Mesenteric fat pad (tissue), 1 donor: ENCODE measurements at places on chromosomes 4 and X. TPM values are rescaled to one million over a fixed set of nuclear protein-coding genes. Genes with fewer than 3 reads are reported as not detected.

DNA sequence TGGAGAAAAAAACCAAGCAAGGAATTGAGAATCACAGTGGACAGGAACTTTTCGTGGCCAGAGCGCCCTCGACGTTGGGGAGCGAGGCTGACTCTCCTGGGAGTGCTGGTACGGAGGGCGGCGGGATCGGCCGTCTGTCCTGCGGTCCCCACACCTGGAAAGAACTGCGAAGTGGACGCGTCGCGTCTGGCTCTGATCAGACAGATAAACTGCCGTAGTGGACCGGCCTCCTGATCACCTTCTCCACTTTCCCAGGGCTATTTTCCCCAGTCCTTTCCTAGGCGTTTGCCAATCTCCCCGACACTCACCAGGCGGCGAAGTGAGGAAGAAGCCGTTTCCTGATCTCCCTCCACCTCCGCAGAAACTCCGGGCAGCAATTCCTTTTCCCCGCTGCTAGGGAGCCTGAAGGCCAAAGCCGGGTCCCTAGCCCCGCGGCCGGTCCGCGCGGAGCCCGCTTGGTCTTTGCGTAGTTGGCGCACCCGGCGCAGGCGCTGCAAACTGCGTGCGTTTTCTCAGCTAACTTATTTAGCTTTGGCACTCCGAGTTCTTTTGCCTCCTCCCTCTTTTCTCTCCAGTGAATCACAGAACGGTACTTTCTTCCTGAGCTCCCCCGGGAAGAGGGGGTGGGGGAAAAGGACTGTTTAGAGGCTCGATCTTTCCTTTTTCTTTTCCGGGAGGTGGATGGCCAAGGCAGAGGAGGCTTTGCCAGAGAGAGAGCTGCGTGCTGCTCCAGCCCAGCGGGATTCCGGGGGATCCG, at the start of gene ARSJ:
ARSJ (minus strand) TSS at position 500 of the 757 bp plus-strand sequence. CDS start 813 bp downstream, outside the sequence.
- no peak for DNase-seq

GRCh38 chr4:25007598-25007997, 23.1 kb downstream of the LGI2 start:
- peak; percentile 55 for DNase-seq

DNA sequence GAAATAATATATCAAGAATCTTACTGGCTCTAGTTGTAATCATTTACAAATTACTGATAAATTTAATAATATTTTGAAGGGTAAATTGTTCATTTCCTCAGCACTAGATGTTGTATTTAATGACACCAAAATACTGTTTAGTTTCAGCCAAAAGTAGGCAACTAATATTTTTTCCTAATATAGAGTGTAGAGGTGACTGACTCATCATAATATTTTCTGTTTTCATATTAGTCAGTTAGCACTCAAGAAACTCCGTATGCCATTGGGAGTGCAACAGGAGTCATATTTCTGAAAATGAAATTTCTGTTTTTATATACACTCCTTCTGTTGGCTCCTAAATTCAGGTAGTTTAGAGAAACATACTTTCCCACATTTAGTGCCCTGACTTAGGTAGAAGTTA, 36.6 kb upstream of the PTPN13 start:
- no peak for DNase-seq

The TBX22 gene
- total RNA-seq: not detected

DNA sequence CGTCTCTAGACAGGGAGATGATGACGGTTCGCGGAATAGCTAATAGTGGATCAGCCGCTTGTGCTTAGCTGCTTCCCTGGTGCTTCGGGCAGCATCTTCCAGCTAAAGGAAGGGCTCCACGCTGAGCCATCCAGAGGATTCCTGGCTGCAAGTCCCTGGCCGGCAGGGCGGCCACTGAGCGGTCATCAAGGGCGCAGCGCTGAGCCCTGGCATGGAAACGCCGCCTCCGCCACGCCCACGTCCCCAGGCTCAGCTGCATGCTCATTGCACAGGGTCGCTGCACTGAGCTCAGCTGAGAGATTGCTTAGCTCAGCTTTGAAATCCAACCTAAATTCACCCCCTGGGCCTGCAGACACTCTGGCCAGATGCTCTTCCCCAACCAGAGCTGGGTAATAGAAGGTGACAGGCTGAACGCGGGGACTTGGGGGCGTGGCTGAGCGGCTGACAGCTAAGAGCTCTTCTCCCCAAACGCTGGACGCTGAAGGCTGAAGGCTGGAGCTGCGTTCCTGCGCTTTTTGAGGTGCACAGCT, 118.2 kb upstream of the KIT start:
- no peak for DNase-seq

- no peak for DNase-seq
Measured at GRCh38 chr4:81256059-81256970, 41.3 kb upstream of the PRKG2 start.

DNA sequence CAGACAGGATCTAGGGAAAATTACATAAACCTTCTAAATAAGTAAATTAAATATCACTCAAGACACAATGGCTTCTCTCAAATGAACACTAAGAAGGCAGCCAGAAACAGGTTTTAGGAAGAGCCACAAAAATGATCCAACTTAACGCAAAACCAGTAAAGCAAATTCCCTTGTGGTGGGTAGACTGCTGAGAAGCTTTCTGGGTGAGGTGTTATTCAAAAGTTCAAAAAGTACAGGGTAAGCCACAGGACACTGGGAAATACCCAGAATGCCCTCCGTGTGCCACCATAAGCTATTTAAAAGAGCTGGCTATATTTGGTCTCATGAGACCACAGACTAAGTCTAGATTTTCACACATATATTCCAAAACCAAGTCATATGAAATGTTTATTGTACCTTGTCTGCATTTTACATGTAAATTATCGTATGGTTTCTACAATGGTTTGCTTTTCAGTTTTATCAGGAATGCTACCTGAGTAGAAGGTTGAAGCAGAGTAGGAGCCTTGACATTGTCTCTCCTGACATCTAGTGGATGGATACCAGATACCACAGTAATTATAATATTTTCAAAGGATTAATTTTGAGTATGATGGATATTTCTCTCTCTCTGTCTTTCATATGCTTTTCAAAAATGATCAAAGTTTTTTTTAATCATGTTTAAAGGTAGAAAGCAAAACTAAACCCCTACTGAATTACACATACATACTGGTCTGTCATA, 109.3 kb upstream of the KLHL13 start:
- no peak for DNase-seq

- no peak for DNase-seq
Measured at GRCh38 chr4:47485768-47486167, 693 bp downstream of the ATP10D start.

The UGT2B15 gene
- total RNA-seq: not detected

DNA sequence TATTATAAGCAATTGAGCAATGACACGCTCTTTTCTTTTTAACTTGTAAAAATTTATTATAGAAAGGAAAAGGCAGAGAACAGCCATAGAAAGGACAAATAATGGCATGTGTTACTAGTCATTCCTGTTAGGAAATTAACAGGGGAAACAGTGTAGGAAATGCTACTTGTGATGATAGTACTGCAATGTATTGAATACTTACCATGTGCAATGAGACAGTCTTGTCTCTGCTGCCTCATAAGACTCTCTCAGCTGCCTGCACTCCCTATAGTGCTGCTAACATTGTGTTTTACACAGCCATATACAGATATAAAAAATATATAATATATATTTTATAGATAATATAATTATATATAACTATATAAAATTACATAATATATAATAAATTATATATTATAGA, 62.3 kb upstream of the SHOX start:
- DNase-seq: no peak

DNA sequence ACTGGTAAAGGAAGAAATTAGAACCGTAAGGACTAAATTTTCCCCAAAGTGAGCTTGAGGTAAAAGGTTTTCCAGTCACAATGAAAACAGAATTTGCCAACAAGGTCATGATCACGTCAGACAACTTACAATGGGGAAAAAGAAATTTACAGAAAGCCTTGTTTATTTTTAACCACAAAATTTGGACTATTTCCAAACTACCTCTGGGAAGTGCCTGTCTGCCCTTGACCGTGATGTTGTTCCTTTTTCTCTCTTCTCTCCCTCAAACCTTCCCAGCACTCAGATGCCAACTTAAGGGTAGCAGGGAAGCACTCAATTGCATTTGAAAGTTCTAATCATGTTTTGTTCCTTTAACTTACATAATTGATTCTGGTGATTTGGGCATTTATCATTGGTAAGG, 32.5 kb downstream of the MEPE start:
- no peak for DNase-seq

DNA sequence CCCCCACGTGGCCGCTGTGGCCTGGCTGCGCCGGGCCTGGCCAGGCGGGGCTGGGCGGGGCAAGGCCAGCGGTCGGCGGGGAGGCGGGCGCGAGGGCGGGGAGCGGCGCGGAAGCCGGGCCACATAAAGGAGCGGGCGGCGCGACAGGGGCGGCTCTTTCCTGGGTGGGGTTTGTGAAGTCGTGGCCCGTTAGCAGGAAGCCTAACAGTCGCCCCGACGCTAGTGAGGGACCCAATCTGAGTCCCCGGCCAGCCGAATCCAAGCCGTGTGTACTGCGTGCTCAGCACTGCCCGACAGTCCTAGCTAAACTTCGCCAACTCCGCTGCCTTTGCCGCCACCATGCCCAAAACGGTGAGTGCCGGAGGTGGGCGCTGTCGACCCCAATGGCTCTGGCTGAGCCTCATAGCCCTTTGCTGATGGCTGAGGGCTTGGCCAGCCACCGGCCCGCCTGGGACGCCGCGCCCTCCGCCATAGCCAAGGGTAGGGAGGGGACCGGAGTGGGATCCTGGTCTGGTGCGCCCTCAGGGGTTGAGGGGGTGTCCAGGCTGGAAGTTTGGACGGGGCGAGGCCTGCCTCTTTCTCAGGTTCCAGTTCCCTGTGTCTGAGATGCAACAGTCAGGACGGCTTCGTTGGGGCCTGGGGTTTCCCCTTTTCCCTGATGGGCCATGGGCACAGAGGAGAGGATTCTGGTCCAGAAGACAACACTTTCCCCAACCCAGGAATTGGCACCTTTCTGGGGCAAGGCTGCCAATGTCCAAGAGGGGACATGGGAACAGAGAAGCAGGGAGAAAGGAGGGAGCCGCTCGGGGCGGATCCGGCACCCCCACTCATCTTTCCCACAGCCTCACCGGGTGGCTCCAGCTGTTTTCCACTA, at the start of gene MSN:
MSN (plus strand) TSS at position 152 of the 874 bp plus-strand sequence; CDS start at position 340, 188 bp downstream.
- peak; percentile 92 for DNase-seq

The XKRX gene
- not detected for total RNA-seq

DNA sequence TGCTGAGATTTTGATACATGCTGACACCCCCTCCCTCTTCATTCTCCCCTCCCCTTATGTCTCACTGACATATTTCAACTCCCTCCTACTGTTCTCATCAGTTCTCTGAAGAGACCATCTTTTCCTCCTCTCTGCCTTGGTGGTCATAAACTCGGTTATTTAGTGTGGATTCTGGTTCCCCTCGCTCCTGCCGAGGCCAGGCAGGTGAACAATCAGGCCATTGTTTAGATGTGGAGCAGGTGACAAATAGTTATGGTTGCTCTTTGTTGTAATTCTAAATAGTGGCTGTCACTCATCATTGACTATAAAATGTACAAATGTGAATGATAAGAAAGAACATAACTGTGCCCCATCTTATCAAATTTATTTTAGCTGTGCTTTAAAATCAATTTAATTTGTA, 324.6 kb downstream of the BCOR start:
- DNase-seq: no peak

The DMRTC1B gene
- not detected for total RNA-seq

- DNase-seq: no peak
Measured at GRCh38 chrX:57453901-57454300, 137.9 kb upstream of the ZXDB start.

- no peak for DNase-seq
Measured at GRCh38 chr4:90215286-90215685, 88.1 kb downstream of the CCSER1 start.

DNA sequence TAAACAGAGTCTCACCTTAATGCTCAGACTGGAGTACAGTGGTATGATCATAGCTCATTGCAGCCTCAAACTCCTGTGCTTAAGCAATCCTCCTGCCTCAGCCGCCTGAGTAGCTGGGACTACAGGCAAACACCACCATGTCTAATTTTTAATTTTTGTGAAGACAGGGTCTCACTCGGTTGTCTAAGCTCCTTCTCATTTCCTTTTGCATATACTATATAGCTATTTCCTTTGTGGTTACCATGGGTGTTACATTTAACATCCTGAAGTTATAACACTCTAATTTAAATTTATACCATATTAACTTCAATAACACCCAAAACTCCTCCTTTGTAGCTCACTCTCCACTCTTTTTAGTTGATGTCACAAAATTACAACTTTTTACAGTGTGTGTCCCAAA, 114.3 kb downstream of the DCK start:
- no peak for DNase-seq

GRCh38 chrX:17038681-17039161, 92.3 kb downstream of the REPS2 start:
- no peak for DNase-seq

GRCh38 chr4:85826060-85826678, 351.2 kb downstream of the ARHGAP24 start:
- no peak for DNase-seq

The RPA4 gene
- total RNA-seq: 1.3 TPM

DNA sequence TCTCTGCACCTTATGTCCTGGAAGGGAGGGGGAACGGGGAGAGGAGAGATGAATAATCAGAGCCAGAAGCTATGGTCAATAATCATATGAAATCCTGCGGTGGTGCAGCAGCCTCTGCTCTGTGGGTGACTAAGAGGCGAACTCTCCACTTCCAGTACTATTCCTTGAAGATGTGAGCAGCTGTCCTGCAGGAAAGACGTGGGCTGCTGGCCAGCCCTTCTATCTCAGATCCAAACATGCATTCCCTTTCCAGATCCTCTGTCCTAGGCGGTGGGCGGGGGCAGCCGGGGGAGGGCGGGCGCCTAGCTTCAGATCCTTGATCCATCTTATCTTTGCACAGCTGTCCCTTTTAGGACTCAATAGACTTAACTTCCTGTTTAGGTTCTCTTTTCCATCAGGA, 34.5 kb downstream of the SPINK2 start:
- no peak for DNase-seq

The SERTM2 gene
- total RNA-seq: not detected

DNA sequence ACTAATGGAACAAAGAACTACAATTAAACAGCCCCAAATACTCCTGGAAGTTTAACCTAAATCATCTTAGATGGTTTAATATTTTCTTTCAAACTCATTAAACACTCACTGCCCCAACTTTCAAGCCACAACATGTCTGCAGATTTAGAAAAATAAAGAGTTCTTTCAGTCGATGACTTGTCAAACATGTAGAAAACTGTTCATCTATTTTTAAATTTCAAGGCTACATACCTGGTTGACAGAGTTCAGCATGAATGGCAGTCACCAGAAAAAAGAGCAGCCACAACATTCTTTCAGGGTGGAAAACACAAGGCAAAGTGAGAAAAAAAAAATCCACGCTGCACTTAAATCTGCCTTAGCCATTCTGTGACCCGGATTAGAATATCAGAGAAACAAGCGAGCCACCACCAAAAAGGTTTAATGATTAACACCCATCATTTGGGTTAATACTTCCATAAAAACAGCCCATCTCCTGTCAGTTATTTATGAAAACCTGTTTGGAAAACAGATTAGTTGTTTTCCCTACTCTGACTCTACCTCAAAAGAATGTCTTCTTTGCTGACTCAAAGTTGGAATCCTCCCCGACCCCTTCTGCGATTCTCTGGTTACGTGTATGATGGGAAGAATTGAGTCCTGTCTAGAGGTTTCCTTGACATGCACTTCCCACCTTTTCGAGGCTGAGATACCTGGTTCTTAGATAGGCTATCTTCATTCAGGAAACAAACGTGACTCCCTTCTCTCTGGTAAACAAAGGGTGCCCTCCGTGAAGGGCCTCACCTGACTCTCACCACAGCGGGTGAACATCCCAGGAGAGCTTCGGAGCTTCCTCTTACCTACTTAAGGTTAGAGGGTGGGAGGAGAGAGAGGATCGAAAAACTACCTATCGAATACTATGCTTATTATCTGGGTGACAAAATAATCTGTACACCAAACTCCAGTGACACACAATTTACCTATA, at the start of gene CLTRN:
CLTRN (minus strand) TSS at position 319 of the 958 bp plus-strand sequence; CDS start at position 289, 30 bp downstream.
- no peak for DNase-seq

The SPARCL1 gene
- 302 TPM for total RNA-seq

- no peak for DNase-seq
Measured at GRCh38 chr4:46146993-46147392, 23.1 kb upstream of the GABRG1 start.
